ENCODE measurements at places on chromosomes 1 and 21.

DNA sequence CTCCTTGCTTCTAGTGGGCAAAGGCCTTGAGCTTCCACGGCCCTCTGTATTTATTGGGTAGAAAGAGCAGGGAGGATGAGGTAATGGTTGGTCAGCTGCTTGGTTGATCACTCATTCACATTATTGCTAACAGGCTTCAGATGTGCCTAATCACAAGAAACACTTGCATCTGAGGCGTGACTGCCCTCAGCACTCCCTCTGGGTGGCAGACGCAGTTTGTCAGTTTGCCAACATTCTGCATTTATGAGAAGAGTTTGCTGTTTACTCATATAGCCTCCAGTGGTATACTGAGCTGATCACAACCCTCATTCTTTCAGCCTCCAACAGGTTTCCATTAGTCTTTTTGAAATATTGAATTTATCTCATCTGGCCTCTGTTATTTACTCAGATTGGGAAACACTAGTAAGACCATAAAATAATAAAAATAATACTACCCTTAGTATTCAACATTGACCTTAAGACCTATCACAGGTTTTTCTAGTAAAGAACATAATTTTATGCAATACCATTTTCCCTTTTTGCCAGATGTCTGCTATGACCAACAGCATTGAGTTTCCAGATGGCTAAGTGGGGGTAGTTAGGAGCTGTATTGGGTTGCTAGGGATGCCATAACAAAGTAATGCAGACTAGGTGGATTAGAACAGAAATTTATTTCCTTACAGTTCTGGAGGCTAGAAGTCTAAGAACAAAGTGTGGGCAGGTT is 53.3 kb downstream of the PTGFR start:
- DNase-seq = no peak

- DNase-seq = no peak
These were observed 19.2 kb downstream of the CD247 start for GRCh38 chr1:167499106-167499505.

- no peak for DNase-seq
These were observed 761.7 kb downstream of the ADGRL2 start for GRCh38 chr1:82562448-82562847.

GRCh38 chr1:115642168-115643072 is 650 bp downstream of the VANGL1 start:
- no peak for DNase-seq

DNA sequence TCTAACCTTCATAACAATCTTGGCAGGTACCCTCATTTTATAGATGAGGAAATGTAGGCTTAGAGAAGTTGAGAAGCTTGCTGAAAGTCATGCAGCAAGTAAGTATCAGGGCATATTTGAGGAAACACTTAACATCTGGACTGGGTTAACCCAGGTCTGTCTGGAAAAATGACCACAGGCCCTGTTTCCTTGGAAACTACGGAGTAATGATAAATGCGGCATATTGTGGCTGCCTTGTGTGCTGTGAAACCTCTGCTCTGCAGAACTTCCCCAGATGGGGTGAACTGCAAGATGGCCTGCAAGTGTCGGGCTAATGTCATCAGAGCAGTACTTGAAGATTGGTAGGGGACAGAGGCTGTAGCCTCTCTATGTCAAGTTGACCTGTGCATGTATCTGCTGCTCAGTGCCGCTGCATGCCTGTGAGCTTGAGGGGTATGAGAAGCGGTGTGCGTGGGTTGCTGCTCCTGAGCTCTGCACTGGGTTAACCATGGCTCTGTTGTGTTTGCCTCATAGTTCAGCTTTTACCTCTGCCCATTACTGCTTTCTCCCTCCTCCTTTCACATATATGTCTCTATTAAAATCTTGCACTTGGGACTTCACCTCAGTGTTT is 83.1 kb downstream of the WDR3 start:
- no peak for DNase-seq

DNA sequence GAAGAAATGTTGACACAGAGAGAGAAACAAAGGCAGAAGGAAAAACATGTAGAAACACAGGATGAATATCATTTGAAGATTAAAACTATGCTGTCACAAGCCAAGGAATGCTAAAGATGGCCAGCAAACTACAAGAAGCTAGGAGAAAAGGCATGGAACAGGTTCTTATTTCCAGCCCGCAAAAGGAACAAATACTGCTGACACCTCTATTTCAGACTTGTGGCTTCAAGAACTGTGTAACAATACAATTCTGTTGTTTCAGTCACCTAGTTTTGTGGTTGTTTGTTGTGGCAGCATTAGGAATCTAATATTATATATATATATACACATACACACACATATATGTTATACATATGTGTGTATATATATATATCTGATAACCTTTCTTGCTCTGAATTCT is 1543.9 kb downstream of the KCNT2 start:
- DNase-seq = no peak

GRCh38 chr1:227167276-227168101 is 150.8 kb downstream of the CDC42BPA start:
- DNase-seq = no peak

DNA sequence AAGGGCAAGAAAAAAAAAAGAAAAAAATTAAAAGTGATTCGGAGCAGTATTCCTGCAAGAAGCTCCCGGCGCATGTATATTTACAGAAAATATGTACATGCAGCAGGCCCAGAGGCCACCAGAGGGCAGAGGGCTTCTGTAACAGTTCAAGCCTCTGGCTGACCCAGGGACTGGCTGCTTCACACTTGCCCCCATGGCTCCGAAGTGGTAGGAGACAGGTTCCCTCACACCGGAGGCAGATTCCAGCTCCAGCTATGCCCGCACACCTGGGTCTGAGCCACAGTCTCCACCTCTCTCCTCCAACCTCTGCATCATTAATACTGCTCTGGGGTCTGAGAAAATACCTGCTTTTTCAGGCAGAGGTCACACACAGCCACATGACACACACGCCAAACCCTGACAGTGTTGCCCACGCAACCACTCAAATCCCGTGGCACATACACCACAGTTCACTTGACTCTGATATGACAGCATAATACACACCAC is 2.2 kb upstream of the ARHGAP30 start:
- DNase-seq = no peak

DNA sequence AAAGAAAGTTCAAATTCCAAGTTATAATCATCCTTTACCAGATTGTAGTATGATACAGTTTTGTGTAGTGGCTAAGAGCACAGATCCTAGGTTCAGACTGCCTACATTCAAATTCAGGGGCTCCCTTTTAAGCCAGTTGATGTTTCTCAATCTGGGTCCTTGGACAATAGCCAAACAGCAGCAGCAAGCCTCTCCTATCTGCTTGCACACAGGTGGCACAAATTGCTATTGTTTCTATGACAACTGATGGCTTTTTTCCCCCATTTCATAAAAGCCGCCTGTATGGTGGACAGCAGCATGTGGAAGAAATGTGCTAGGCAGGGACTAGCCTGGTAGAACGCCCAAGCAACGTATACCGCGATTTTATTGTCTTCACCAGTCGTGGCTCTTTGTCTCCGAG is 76.5 kb downstream of the S1PR1 start:
- DNase-seq = no peak

- no peak for DNase-seq
These were observed 8.3 kb downstream of the NOS1AP start for GRCh38 chr1:162077648-162078299.

DNA sequence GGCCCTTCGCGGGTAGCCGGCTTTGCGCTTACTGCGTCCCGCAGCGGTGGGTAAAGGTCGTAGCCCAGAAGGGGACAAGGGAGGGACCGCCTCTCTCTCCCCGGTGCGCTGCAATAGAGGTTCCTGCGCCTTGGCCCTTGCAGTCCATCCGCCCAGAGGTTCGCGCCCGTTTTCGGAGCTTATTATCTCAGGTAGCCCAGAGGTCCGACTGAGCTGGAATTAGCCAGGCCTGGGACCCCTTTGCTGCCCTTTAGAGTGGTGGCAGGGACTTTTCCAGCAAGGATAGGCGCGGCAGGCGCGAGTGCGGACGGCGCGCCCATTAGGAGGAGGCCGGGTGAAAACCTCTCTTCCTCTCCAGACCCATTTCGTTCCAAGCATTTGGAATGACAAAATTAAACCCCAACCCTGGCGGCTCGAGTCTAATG is 5.0 kb downstream of the LHX4 start:
- DNase-seq = no peak

- DNase-seq = no peak
These were observed 66.0 kb downstream of the XCL2 start for GRCh38 chr1:168477792-168478191.

GRCh38 chr1:72280711-72281110 is 1.6 kb downstream of the NEGR1 start:
- no peak for DNase-seq

DNA sequence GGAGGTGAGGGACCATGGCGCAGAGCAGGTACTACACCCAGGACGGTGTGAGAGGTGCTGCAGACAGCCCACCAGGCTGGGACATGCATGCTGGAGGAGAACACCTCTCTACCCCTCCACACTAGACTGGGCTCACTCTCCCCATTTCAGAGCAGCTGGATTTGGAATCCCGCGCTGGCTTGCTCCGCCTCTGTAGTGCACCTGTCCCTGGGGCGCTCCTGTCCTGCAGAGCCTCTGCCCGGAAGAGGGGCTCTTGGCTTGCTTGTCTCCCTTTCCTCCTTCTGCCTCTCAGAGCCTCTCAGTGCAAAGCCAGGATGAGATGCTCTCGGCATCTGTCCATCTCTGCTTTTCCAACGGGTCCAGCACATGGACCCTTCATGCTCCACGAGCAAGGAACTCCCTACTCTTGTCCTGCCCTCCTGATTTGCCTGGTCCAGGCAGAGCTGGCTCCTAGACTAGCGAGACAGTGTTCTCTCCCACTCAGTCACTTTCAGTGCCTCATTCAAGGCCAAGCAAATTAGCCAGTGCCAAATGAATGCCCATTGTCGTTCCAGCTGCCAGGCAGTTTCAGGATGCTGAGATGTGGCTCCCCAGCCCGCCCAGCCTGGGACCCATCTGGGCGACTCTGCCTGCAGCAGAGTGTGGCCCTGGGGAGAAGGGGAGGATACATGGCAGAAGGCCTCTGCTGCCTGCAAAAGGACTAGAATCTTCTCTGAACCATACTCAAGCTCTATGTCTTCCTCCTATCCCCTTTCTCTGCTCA is 33.7 kb downstream of the CDCA8 start:
- peak; percentile 47 for DNase-seq

DNA sequence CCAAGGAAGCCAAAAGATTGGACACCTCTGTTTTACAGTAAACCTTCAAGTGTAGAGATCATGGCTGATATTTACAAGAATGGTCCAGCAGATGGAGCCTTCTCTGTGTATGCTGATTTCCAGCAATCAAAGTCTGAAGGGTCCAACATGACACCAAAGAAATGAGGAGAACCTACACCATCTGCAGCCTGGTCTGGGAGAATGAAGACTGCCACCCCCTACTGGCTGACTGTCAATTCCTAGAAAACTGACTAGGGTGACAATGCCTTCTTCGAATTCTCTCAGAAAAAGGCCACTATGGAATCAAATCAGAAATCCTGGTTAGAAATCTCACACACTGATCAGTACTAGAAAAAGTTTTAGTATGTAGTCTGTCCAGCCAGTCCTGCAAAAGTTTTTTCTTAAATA is 83.3 kb downstream of the CDC42BPA start:
- no peak for DNase-seq

DNA sequence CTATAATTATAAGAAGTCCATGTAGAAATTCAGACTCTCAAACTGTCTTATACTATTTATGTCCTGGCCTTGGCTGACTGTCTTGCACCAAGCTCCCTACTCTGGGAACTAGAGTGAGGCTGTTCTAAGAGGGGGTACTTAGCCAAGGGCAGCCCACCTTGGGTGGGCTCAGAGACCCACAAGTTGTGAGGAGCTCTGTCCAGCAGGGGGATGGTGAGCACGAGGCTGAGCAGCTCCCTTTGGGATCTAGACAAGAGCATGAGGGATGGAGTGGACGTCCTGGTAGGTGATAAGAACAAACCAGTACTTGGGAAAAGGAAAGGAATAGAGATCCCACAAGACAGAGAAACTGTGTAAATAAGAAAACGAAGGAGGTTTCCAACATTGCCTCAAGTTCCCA is 127.1 kb upstream of the SLC44A3 start:
- no peak for DNase-seq

DNA sequence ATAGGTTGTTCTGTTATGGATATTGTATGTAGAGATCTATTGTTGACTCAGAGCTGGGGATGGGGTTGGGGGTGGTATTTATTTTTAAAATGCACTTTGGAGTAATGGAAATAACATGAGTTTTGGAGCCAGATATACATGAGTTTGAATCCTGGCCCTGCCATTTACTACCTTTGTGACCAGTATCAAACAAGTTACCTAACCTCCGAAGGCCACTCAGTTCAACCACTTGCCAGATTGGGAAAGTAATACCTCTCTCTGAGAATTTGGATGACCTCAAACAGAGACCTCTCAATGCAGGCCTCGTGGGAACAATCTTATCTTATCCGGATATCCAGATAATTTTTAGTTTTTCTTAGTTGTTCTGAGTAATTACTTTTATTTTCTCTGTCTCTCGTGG is 181.0 kb downstream of the FGGY start:
- DNase-seq = no peak

GRCh38 chr1:231855926-231856325 is 229.3 kb downstream of the DISC1 start:
- DNase-seq = no peak
